ENCODE measurements at places on chromosomes 13 and 19.

GRCh38 chr19:39254531-39255345, 6.1 kb upstream of the IFNL4 start:
- DNase-seq: no peak

- no peak for DNase-seq
These were observed 4.3 kb downstream of the GRK1 start for GRCh38 chr13:113671066-113672001.

DNA sequence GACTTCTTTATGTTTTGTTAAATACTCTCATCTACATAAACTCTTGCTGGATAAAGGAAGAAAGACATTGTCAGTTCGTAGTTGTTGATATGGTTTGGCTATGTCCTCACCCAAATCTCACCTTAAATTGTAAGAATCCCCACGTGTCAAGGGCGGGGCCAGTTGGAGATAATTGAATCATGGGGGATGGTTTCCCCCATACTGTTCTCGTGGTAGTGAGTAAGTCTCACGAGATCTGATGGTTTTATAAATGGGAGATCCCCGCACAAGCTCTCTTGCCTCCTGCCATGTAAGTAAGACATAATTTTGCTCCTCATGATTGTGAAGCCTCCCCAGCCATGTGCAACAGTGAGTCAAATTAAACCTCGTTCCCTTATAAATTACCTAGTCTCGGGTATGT, 3.6 kb downstream of the ADGRE1 start:
- DNase-seq: no peak

DNA sequence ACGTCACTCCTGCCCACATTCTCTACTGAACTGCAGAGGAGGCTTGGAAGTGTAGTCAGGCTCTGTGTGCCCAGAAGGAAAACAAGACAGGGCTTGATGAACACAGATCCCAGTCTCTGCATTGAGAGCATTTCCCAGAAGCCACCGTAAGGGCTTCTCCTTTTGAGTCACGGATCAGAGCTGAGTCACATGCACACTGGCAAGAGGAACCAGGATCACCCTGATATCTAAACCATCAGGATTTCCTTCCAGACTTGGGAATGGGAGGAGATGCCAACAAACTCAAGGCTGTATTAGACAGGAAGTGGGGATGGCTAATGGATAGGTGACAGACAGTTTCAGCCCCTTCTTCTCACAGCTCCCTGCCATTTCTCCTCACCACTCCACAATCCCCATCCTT, 17.7 kb upstream of the FBXO17 start:
- peak; percentile 45 for DNase-seq

GRCh38 chr19:46350029-46350757, 3.3 kb downstream of the PPP5C start:
- no peak for DNase-seq

GRCh38 chr19:29663861-29664752, 1.2 kb upstream of the PLEKHF1 start:
- peak; percentile 52 for DNase-seq

DNA sequence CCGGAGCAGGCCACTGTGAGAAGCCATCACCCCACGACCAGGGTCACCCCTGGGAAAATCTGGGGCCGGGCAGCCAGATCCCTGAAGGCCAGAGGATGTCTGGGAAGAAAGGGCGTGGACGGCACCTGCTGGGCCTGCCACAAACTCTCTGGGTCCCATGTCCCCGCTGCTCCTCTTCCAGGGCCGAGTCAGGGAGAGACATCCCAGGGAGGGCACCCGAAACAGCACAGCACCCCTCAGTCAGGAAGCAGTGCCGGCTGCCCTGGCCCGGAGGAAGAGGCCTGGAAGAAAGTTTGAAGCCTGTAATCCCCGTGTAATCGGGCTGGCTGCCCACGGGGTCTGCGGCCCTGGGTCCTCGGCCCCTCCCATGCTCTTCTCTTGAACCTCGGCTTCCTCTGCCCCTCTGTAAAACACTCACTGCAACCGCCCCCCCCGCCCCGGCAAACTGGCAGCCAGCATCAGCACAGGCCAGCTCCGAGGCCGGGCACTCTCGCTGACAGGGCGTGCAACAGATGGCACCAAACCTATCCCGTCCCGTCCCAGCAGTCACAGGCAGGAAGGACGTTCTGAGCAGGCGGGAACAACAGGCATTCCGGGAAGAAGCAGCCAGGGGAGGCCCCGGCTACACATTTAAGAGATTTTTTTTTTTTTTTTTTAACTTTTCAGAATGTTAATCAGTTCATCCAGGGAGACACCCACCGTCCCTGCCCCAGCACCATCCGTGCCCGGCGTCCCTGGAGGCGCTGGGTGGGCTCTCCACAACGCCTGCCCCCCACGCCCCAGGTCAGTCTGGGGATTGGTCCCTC, 1.5 kb downstream of the SBNO2 start:
- DNase-seq: peak; percentile 48

DNA sequence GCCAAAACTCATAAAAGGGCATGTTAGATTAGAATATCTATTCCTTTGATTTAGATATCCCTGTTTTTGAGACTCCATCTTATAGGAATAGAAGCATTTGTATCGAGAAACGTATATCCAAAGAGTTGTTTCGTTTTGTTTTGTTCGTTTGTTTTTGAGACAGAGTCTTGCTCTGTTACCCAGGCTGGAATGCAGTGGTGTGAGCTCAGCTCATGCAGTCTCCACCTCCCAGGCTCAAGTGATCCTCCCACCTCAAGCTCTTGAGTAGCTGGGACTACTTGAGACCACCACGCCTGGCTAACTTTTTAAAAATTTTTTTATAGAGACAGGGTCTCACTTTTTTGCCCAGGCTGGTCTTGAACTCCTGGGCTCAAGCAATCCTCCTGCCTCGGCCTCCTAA, 26.6 kb upstream of the ZMYM5 start:
- DNase-seq: no peak

- no peak for DNase-seq
These were observed 5.8 kb upstream of the TLE5 start for GRCh38 chr19:3068071-3068470.

GRCh38 chr13:76764429-76764828, 121.8 kb downstream of the KCTD12 start:
- peak; percentile 41 for DNase-seq

DNA sequence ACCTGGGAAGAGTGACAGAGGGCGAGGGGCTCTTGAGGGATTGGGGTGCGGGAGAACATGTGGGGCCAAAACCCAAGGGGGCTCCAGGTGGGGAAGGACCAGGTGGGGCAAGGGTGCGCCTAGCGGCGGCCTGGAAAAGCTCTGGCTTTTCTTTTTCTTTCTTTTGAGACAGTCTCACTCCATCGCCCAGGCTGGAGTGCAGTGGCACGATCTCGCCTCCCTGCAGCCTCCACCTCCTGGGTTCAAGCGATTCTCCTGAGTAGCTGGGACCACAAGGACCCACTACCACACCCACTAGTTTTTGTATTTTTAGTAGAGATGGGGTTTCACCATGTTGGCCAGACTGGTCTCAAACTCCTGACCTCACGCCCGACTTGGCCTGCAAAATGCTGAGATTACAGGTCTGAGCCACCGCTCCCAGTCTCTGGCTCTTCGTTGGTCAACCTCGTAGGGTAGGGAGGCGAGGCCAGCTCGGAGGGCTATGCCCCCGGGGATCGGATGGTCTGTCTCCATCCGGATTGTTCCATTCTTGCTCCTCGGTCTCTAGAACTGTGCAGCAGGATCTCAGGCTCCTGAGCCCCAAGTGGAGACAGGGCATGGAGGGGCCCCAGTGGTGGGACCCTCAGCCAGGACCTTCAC, 3.7 kb downstream of the GADD45B start:
- DNase-seq: no peak

DNA sequence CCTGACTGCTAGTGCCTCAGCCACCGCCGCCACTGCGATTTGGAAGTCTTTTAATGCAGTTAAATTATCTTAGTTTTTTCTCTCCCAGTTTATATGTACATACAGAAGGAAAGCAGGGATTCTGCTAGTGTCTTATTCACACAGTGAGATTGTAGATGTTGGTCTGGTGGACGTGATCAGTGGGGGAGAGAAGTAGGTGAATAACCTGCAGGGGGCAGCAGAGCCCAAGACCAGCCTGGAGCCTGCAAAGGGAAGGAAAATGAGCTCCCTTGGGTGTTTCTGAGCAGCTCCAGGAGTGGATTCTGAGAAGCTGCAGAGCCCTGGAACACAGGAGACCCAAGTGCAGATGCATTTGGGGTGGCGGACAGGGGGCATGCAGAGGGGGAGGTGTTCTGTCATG, 26.3 kb downstream of the ZNF844 start:
- DNase-seq: peak; percentile 78

DNA sequence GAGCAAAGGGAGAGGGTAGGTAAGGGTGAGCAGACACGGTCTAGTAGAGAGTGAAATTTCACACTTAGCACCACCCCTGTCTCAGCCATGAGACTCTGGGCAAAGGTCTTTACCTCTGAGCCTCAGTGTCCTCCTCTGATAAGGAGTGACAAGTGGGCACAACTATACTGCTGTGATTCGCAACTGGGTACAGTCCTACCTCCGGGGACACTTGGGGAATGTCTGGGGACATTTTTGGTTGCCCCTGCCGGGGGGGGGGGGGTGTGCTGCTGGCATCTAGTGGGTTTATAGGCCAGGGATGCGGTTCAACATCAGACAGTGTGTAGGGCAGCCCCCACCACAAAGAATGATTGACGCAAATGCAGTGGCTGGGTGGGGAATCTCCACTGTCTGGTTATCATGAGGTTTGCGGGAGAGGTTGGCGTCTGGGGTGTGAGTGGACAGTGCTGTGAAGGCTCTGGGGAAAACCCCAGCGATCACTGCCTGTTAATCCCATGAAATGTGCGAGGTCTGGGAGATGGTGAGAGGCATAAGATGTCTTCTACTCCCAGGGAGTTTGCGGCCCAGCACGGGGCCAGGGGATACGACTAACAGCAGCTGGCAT, 4.3 kb downstream of the NACC1 start:
- DNase-seq: no peak

GRCh38 chr19:48770266-48770665, 14.9 kb downstream of the FGF21 start:
- DNase-seq: peak; percentile 82

DNA sequence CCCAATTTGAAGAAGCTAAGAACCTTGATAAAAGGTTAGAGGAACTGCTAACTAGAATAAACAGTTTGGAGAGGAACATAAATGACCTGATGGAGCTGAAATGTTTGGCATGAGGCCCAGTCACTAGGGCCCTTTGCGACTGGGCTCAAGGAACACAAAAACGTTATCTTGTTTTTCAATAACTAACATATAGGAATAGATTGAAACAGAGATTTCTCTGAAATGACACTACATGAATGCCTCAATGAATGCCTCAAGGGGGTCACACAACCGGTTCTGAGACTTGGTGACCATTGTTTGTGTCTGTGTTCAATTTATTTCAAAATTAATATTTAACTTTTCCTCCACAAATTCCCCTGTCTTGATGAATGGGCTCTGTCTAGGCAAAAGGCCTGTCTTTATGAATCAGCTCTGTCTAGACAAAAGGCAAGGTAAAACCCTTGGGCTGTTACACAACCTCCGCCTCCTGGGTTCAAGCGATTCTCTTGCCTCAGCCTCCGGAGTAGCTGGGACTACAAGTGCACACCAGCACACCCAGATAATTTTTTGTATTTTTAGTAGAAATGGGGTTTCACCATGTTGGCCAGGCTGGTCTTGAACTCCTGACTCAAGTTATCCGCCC, 932 bp upstream of the ZNF486 start:
- DNase-seq: no peak

GRCh38 chr13:32878163-32878562, 138.1 kb upstream of the KL start:
- peak; percentile 35 for DNase-seq

GRCh38 chr19:50258918-50259372, 55.5 kb downstream of the MYH14 start:
- no peak for DNase-seq

- peak; percentile 70 for DNase-seq
These were observed 50.0 kb upstream of the GPR183 start for GRCh38 chr13:99357131-99357596.

DNA sequence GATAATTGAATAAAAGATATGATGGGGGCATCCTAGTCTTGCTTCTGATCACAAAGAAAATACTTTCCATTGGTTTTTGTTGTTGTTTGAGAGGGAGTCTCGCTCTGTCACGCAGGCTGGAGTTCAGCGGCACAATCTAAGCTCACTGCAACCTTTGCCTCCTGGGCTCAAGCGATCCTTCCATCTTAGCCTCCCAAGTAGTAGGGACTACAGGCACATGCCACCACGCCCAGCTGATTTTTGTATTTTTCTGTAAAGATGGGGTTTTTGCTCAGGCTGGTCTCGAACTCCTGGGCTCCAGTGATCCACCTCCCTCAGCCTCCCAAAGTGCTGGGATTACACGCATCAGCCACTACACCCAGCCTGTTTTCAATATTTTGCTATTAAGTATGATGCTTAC, 17.1 kb upstream of the PSMC4 start:
- no peak for DNase-seq

GRCh38 chr13:50691176-50691680, 152.3 kb downstream of the DLEU7 start:
- peak; percentile 35 for DNase-seq

GRCh38 chr19:2235381-2236063, 607 bp downstream of the PLEKHJ1 start:
- no peak for DNase-seq

DNA sequence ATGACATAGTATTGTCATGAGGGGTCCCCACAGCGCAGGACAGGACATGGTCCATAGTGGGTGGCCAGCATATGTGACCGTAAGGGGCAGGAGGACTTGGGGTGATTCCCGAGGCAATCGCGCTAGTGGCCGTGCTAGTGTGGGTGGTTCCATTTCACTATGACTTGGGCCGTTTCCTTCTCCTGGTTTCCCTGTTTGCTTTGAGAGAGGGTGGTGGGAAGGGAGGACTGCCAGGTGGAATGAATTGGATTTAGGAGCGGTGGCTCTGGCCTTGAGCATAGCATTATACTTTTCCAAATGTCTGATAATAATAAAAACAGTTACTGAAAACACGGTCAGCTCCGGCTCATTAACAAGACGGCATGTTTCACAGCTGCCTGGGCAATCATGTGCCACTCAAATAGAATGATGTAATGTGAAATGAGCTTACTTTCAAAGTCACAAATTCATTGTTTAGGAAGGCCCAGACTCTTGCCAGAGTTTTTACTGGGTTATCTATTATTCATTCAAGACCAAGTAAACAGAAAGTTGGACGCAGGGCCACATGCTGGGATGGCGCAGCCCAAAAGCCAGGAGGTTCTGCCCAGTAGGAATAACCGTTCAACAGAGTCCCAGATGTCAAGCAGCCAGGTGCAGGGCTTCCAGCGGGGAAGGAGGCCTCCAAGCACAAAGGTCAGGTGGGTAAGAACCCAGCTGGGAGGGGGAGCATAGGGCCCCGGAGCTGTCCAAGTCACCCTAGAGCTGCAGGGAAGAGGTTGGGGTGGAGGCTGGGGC, 19.6 kb upstream of the SLC15A1 start:
- DNase-seq: no peak

GRCh38 chr13:50080203-50080910, 65.1 kb downstream of the KCNRG start:
- DNase-seq: peak; percentile 59

GRCh38 chr19:8023371-8023770, 17.9 kb upstream of the ELAVL1 start:
- DNase-seq: no peak

DNA sequence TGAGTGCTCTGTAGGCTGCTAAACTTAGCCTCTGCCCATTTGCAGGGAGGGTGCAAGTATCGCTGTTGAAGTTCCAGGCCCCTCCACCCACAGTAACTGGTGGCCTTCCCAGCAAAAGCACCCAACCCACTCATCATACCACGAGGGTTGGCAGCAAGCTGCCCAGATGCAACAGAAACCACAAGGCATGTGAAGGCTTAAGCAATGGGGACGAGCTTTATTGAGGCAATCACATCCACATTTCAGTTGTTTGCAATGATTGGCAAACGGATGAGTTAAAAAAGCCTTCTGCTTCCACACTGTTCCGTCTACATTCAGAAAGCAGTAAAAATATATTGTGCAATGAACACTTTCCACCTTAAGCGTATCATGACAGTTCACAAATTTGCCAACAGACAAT, 10.3 kb downstream of the GJB6 start:
- no peak for DNase-seq
